ENCODE measurements at places on chromosomes 3 and 15. TPM values are rescaled to one million over a fixed set of nuclear protein-coding genes. Genes with fewer than 3 reads are reported as not detected.

The TRH gene
- total RNA-seq = not detected

DNA sequence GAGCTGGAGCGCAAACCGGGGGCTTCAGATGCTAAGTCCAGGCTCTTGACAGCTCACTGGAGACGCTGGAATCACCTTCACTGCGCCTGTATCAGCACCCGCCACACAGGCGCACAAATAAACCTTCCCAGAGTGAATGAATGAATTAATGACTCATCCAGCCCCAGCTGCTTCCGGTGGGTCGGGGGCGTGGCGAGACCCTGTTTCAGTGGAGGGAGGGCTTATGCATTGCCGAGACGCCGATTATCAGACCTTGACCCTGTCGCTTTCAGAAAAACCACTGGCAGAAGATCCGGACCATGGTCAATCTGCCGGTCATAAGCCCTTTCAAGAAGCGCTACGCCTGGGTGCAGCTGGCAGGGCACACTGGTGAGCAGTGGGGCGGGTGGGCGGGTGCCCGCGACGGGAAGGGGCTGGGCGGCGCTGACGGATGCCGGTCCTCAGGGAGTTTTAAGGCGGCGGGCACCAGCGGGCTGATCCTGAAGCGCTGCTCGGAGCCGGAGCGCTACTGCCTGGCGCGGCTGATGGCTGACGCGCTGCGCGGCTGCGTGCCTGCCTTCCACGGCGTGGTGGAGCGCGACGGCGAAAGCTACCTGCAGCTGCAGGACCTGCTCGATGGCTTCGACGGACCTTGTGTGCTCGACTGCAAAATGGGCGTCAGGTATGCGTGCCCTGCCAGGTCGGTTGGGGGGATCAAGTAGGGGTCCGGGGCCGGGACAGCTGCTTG, 7.7 kb downstream of the ITPKA start:
- DNase-seq = no peak

DNA sequence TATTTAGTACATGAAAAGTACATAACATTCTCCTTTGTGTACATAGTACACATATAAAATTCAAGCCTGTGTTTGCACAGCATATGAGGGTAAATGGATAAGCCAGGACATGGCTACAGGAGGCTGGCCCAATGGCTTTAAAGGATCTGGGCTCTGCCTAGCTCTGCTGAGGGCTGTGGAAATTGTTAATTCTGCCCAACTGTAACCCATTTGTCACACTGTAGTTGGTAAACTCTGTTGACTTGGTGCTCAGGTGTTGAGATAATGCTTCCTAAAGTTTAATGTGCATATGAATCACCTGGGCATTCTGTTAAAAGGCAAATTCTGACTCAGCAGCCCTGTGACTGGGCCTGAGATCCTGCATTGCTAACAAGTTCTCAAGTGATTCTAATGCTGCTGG, 196.5 kb upstream of the ZPLD1 start:
- DNase-seq = peak; percentile 37

- no peak for DNase-seq
Measured at GRCh38 chr3:129687586-129688125, 81.2 kb upstream of the PLXND1 start.

DNA sequence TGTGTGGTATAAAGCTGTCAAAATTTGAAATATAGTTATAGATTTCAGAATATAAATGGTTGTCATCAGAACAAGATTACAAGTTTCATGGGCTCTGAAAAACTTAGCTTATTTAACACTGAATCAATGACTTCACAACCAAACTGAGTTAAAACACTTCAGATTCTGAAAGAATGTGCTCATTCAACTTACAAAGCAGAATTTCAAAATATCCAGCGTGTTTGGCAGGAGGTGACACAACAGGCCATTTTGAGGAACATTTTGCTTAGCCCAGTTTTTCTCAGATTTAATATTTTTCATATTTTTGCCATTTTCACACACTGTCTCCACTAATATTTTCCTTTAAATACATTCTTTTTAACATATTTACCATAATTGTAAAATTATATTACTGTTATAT, 781.1 kb downstream of the TUSC7 start:
- no peak for DNase-seq

- no peak for DNase-seq
Measured at GRCh38 chr3:180359061-180359952, 242.7 kb upstream of the TTC14 start.

The ERC2 gene
- total RNA-seq = 2.7 TPM

DNA sequence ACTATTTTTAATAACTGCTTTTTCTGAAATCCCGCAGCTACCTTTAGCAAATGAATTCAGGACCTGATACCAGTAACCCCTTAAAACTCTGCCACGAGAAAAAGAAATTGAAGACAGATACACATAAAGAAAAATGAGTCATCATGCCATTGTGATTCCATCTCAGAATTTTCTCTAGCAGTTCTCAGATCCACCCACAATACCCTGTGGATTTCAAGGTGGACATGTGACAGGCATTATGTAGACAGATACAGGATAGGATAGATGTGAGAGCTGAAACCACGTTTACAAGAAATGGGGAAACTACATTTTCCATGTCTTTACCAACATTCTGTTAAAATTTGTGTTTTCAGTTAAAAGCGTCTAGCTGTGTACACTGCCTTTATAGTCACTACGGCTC, 291.9 kb upstream of the NR2F2 start:
- DNase-seq = no peak

DNA sequence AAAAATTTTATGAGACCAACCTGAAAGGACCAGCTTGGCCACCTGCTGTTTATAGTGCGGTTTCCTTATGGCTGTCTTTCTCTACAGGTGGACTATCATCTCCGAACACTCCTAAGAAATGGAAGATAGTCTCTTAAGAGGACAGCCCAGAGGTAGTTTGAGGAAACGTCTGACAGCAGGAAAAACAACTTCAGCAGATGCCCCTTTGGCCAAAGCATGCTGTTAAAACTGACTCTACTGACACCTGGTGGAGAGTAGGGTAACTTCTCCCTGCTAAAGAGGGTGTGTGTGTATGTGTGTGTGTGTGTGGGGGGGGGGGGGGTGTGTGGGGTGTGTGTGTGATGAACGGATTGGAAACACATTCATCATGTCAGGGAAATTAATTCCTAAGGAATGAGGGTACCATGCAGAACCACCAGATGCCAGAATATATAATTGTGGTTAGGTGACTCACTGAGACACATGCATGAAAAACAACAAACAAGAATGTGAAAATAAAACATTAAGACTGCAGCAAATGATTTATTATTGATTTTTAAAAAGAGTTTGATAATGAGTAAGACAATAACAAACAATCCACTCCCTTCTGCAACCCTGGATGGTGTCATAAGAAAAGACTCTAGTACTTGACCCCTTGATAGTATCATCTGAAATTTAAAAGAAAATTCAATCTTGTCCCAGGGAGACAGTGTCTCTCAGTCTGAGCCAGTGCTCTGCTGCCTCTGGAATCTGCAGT, 256.5 kb downstream of the THRB start:
- DNase-seq = peak; percentile 81
